ENCODE measurements at places on chromosomes 3 and 15. TPM values are rescaled to one million over a fixed set of nuclear protein-coding genes. Genes with fewer than 3 reads are reported as not detected.

The GOLGA8Q gene
- 1.6 TPM for total RNA-seq

The SGO1 gene
- 0.72 TPM for total RNA-seq

DNA sequence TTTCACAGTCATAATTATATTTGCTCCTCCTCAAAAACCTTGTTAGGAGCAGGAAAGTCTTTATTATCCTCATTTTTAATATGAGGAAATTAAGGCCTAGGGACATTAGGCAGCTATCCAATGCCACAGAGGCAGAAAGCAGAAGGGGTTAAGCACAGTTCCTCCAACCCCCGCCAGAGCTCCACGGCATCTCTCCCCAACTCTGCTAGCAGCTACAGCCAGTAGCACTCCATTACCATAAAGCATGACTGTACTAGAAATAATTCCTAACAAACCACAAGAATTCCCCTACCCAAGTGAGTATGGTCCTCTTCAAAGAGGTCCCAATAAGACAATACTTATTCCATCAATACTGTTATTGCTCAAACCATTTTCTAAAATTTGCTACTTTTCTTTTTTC lies 9.8 kb downstream of the HEG1 start:
- no peaks in the 10 kb centered on the region for H3K27me3 ChIP-seq
- no peak for DNase-seq
- no peak overlapping the region for H3K4me3 ChIP-seq
- H3K4me1 ChIP-seq, result no peaks in the 10 kb centered on the region
- H3K27ac ChIP-seq, result no peak overlapping the region

GRCh38 chr3:142997330-142997729 lies 4.0 kb upstream of the U2SURP start:
- peak overlapping the region; percentile 33 for H3K27ac ChIP-seq
- DNase-seq, result peak; percentile 43
- H3K27me3 ChIP-seq, result no peaks in the 10 kb centered on the region
- no peak overlapping the region for H3K4me3 ChIP-seq
- H3K4me1 ChIP-seq, result no peaks in the 10 kb centered on the region
- no peaks in the 10 kb centered on the region for H3K36me3 ChIP-seq

DNA sequence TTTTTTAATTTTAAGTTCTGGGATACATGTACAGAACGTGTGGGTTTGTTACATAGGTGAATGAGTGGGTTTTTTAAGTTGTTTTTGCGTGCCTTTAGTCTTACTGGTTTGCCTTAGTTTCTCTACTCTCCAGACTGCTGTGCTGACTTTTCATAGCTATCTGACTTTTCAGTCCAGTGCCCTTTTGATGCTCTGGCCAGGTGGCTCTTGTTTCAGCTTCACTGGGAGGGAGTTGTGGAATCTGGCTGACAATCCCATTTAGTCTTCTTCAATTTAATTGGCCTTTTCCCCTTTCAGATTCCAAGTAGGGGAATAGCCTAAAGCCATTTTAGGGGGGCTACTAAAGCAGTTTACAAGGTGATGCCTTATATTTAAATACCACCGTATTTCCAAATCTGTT lies 30.1 kb downstream of the FNDC3B start:
- no peak overlapping the region for H3K4me3 ChIP-seq
- H3K36me3 ChIP-seq, result no peaks in the 10 kb centered on the region
- no peak for DNase-seq
- no peak overlapping the region for H3K27ac ChIP-seq
- H3K4me1 ChIP-seq, result peaks cover 11% of the 10 kb centered on the region
- H3K27me3 ChIP-seq, result no peaks in the 10 kb centered on the region

GRCh38 chr15:68384451-68385239 lies 47.3 kb downstream of the ITGA11 start:
- H3K4me1 ChIP-seq, result no peaks in the 10 kb centered on the region
- DNase-seq, result peak; percentile 5
- H3K27ac ChIP-seq, result no peak overlapping the region
- no peaks in the 10 kb centered on the region for H3K36me3 ChIP-seq
- no peak overlapping the region for H3K4me3 ChIP-seq
- no peaks in the 10 kb centered on the region for H3K27me3 ChIP-seq
